ENCODE measurements at places on chromosomes 13 and 19.

- no peak for DNase-seq
These were observed 46.2 kb upstream of the PTPRS start for GRCh38 chr19:5386841-5387240.

DNA sequence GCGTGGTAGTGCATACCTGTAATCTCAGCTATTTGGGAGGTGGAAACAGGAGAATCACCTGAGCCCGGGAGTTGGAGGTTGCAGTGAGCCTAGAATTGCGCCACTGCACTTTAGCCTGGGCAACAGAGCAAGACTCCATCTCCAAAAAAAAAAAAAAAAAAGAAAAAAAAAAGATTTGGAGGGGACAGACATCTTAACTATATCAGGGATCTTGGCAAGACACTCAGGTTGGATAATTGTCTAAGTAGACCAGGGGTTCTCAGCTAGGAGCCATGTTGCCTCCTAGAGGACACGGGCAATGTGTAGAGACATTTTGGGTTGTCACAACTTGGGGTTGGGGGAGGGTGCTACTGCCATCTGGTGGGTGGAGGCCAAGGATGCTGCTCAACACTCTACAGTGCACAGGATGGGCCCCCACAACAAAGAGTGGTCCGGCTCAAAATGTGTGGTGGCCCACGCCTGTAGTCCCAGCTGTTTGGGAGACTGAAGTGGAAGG lies 1.9 kb upstream of the ZNF580 start:
- no peak for DNase-seq

GRCh38 chr19:31511098-31511497 lies 161.9 kb upstream of the TSHZ3 start:
- no peak for DNase-seq

- peak; percentile 74 for DNase-seq
These were observed 9.4 kb upstream of the CEACAM16 start for GRCh38 chr19:44689290-44690130.

- no peak for DNase-seq
These were observed 3.7 kb downstream of the ZNF85 start for GRCh38 chr19:20926796-20927195.

GRCh38 chr13:42574435-42575311 lies 721 bp downstream of the TNFSF11 start:
- DNase-seq: no peak

- DNase-seq: peak; percentile 27
These were observed at the start of gene GAMT for GRCh38 chr19:1401138-1401888. Gene GAMT, minus strand, starts transcription at chr19:1401542. Its CDS starts 66 bp downstream, at chr19:1401476.

- DNase-seq: no peak
These were observed 13.2 kb upstream of the UQCR11 start for GRCh38 chr19:1618157-1619093.

- DNase-seq: no peak
These were observed 481.0 kb downstream of the FOXO1 start for GRCh38 chr13:40185414-40185813.

- DNase-seq: no peak
These were observed 5.7 kb downstream of the SEMA6B start for GRCh38 chr19:4553775-4554174.

DNA sequence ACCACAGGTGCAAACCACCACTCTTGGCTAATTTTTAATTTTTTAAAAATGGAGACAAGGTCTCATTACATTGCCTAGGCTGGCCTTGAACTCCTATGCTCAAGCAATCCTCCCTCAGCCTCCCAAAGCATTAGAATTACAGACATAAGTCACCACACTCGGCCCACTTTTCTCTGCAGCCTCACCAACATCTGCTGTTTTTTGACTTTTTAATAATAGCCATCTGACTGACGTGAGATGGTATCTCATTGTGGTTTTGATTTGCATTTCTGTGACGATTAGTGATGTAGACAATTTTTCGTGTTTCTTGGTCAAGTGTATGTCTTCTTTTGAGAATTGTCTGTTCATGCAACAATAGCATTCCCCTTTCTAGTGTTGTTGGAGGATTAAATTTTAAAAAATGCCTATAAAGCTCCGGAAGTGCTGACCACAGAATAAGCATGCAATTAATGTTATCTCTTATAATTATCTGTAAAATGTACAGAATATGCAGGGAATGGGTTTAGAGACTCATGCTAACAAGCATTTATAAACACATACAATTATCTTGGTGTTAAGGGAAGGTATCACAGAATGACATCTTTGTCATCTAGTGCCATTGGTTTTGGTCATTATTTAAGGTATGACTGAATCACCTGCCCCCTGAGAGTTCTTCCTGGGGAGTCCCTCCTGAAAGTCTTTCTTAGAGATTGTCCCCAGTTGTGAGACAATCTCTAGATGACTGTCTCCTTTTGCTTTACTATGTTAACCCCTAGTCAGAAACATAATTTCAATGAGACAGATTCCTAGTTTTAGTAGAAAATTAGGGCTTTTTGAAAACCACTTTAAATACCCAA lies 118.5 kb upstream of the SERTM1 start:
- DNase-seq: no peak

DNA sequence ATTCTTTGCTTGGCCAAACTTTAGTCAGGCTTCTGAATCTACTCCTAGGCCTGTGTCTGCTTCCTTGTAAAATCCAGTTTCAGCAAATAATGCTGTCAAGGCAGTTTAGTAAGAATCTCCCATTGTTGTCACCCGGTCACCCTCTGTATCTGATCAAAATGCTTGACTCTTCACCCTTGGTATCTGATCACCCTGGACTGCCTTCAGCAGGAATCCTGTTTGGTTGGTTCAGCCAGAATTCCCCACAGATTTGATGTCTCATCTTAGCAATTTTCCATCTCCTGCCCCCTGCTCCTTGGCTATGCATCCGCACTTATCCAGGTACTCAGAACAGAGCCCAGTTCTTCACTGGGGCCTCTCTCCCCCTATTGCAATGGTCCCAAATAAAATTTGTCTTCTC lies 172.4 kb upstream of the UBL3 start:
- no peak for DNase-seq

GRCh38 chr19:28449803-28450202 lies 763.1 kb downstream of the UQCRFS1 start:
- no peak for DNase-seq

DNA sequence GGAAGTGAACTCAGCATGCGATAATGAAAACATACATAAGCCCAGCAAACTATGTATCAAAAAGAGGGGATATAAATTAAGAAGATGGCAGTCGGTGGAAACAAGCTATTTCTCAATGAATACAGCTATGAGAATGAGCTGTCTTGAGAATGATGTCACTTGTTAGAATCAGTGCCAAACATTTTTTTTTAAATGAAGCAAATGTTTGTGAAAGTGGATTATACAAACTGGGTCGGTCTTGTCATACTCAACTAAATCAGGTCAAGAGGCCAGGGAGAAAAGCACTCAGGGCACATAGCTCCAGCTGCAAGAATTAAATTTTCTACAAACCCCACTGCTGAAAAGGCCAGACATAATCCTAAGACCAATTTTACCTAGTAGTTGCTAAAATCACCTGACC lies 1048.4 kb downstream of the SLITRK1 start:
- no peak for DNase-seq

- no peak for DNase-seq
These were observed 25.8 kb downstream of the PNPLA6 start for GRCh38 chr19:7561325-7561724.

- DNase-seq: no peak
These were observed 19.0 kb downstream of the OLFM2 start for GRCh38 chr19:9917321-9917720.

- no peak for DNase-seq
These were observed 184.2 kb downstream of the RFC3 start for GRCh38 chr13:34002141-34002540.

- DNase-seq: no peak
These were observed 2.7 kb downstream of the SMAD9 start for GRCh38 chr13:36917311-36917710.

GRCh38 chr13:46775385-46776107 lies 21.4 kb downstream of the ESD start:
- no peak for DNase-seq

DNA sequence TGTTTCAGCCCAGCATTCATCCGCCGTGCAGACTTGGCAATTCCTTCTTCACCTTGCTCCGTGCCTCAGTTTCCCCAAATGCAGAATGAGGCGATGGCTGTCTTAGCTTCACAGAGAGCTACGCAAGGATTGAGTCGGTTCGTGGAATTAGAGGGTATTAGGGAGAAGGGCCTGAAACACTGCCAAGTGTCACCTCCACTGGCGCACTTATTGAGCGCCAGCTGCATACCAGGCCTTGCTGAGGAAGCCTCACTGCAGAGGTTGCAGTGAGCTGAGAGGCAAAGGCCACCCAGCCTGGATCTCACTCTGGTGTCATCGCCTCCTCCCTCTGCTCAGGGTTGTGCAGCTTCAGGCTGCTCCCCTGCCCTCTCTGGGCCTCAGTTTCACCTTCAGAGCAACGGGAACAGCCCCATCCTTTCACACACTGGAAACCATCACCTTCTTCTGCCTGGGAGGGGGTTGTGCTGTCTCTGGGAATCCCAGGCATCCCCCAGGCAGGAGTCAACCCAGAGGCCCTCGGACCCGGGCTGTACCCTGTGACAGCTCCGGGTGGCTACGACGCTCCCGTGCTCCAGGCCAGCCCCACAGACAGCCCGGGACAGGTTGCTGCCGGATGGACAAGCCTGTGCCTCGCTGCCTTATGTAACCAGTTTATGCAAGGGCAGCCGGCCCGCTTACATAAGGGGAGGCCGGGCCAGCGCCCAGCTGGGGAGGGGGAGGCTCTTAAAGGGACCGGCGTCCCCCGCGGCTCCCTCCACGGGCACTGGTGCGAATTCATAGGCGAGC lies 31.9 kb downstream of the NFIC start:
- DNase-seq: no peak

DNA sequence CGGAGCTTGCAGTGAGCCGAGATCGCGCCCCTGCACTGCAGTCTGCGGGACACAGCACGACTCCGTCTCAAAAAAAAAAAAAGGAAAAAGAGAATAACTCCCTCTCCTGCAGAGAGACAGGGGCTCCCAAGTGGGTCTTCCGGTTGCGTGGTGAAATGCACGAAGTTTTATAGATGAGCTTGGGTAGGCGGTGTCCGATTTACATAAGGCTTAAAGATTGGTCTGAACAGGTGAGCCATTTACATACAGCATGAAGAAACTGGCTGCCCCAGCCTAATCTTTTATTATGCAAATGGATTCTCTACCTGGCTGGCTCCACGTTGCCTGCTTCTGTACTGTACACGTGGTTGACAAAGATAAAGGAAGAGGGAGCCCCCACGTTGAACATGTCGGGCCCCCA lies 19.5 kb downstream of the ADGRE2 start:
- DNase-seq: no peak

DNA sequence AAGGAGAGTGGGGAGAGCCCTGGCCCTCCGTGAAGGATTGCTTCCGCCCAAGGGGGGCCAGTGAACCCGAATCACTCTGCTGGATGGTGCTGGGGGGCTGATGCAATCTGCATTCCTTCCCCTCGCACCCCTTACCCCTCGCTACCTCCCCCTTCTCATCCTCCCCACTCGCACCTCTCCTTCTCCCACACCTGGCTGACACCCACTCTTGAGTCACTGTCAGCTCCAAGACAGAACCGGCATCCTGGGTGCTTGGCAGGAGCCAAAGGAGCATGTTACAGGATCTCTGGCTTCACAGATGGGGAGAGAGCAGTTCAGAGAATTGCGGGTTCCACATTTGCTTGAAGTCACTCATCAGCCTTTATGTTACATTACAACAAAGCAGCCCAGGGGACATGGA lies 125.9 kb upstream of the GJB6 start:
- no peak for DNase-seq

GRCh38 chr13:22289711-22290110 lies 618.8 kb downstream of the FGF9 start:
- no peak for DNase-seq

DNA sequence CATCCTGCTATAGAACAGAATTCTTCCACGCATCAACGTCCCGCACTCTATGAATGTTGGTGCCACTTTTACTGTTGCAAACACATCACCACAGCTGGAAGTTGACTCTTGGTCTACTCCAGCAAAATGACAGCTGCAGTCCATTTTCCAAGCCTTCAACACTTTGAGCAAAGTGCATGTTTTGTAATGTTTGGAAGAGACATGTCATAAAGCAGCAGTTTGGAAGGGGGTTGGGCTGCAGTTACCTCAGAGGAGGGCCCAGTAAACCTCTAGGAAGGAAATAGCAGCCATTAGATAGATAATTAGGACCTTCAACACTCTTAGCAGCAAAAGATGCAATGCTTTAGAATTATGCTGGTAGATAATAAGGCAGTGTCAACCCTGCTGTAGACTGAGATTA lies 323.6 kb downstream of the TDRD3 start:
- DNase-seq: no peak
